Retinal pigment epithelial cell (primary cell): ENCODE measurements at places on chromosomes 4 and X.
A peak's percentile ranks its signal among the peaks of the same experiment; 100 is the strongest.

GRCh38 chr4:153453402-153453801, 12.8 kb upstream of the TMEM131L start:
- no peak for DNase-seq

- DNase-seq: no peak
These were observed 47.5 kb upstream of the FAM120C start for GRCh38 chrX:54230435-54231148.

- no peak for DNase-seq
These were observed 9.8 kb upstream of the CENPU start for GRCh38 chr4:184743650-184744049.

DNA sequence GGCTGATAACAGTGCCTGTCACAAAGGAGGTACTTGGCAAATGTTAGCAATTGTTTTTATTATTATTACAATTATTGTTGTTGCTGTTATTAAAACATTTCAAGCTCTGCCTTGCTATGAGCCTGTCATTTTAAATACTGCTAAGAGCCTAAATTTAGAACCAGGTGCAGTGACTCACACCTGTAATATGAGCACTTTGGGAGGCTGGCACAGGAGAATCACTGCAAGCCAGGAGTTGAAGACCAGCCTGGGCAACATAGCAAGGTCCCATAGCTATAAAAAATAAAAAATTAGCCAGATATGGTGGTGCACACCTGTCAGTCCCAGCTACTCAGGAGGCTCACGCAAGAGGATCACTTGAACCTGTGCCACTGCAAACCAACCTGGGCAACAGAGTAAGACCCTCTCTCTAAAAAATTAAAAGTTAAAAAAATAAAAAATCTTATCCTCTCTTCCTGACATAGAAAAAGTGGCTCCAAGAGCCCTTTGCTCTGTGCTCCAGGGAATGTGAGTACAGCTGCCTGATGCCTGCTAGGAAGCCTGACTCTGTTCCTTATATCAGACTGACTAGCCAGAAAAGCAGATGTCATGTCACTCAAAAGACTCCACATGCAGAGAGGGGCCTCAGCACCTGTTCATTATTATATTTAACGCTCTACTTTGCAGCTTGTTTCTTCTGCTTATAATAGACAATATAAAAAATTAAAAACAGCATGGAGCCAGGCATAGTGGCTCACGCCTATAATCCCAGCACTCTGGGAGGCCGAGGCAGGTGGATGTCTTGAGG, 234.0 kb downstream of the OPHN1 start:
- DNase-seq: no peak

DNA sequence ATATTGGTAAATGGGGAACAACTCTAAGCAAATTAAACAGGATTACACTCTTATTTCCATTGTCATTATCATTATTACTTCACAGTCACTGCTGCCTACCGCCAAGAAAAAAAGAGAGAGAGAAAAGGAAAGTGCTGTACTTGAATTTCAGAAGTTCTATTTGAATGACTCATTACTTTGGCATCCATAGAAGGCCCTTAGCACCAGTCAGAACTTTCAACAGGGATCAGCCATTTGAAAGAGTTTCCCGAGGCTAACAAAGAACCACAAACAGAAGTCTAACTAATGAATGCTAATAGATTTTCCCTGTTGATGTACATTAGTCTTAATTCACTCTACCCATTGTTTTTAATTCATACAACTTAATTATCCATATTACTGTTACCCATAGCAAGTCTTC, 116.3 kb downstream of the SHROOM4 start:
- peak; percentile 65 for DNase-seq

DNA sequence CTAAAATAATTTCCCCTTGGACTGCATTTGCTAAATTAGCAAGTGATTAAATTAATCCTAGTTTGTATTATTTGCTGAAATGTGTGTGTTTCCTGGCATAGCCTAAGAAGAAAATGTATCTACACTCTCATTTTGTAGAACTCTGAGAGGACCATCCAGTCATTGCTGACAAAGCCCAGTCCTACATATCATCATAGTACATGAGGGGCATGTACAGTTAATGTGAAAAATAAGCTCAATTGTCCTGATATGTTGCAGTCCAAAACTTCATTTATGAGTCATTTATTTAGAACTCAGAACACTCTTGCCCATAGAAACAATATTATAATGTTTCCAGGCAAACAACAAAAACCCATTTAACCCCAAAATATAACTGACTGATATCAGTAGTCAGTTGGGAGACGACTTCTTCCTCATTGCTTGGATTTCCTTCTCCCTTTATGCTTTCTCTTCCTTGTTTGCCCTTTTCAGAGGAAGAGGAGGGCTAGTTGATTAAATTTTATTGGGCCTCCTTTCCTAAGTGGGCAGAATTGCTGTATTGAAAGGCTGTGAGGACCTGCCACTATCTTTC, 26.9 kb upstream of the BBS12 start:
- no peak for DNase-seq

DNA sequence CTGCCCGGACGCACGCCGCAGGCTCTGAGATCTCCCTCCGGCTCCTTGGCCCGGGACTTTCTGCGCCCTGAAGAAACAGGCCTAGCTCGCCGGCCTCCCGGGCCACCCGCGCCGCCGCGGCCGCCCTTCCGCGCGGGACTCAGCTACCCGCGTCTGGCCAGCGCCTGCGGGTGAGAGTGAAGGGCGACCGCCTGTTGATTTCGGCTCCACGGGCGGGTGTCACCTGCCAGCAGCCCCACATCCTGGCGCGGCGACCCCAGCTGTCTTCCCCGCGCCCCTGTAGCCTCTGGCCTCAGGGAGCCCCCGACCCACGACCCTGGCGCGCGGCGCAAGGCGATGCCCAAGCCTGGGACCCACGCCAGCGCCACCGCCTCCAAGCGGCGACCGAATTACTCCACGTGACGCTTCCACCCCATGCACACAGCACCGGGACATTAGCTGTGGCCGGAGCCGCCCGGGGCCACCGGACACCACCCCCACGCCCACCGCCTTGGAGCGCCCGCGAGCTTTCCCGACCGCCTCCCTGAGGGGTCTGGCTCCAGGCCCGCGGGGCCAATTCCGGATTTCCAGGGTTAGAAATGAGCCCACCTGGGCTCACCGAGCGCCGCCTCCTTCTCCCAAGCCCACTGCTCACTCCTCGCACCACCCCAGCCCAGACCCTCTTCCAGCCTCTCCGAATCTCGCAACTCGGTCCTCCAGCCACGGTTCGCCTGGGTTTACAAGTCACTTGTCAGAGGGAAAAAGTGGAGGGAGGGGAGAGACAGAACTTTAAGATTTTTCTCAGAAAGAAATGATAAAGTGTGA, 10.2 kb downstream of the ARX start:
- no peak for DNase-seq

DNA sequence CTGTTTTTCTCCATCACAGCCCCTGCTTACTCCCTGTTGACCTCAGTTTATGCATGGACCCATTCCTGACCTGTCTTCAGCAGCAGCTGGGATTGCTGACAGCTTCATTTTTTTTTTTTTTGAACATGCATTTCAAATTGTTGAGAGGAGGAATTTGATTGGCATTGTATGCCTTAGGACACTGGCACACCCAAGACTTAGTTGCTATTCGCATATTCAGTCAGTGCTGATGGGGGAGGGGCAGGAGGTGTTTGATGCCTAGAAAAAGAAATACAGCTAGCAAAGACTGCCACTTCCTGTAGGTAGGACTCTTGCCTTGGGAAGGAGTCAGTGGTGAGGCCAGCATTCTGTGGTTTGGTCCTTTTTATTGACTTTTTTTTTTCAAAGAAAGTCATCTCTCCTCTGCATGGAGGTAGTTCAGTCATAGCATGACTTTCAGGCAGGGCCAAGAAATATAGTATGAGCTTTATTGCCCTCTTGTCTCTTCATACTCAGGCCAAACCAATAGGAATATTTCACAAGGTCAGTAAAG, 33.6 kb upstream of the XK start:
- no peak for DNase-seq

DNA sequence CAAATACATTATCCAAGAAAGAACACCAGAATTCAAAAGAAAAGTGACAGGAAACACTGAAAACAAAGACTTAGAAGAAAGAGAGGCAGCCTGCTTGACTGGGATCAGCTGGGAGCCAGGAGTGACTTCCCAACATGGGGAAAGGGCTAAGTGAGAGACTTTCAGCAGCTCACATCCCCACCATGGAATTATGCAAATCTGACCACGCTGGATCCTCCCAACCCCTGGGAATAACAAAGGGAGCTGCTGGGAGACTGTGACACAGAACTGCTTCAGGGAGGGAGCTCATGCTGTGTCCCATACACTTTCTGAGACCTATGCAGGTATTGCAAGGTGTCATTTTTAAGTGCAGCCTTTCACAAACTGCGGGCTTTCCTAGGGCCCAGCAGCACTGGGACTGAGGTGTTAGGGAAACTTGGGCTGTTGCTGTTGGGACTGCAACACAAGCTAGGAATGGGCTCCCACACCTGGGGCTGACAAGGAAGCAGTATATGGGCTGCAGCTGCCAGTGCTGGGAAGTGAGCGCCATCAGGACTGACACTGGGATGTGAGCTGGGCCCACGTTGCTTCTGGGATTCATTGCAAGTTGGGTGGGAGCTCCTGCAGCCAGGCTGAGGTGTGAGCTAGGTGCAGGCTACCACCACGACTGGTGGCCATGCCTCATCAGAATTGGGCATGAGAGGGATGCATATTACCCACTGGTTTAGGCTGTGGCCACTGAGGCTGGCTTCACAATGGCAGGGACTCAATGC, 139.1 kb downstream of the KDR start:
- no peak for DNase-seq

GRCh38 chrX:314781-315595, 3.6 kb downstream of the GTPBP6 start:
- DNase-seq: no peak

DNA sequence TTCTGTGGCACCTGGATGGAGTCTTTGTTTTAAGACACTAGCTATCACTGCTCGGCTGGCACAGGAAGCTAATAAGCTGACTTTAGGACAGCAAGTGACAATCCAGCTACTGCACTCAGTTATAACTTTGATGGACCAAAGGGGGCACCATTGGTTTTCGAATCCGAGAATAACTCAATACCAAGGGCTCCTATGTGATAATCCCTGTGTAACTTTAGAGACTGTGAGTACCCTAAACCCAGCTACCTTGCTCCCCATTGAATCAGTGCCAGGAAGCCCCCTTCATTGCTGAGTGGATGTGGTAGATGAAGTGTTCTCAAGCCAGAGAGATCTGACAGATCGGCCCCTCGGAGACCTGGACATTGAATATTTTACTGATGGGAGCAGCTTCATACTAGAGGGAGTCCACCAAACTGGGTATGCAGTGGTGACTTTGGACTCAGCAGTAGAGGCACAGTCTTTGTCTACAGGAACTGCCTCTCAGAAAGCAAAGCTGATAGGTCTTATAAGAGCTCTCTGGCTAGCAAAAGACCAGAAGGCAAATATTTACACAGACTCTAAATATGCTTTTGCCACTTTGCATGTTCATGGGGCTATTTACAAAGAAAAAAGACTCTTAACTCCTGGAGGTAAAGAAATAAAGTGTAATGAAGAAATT, 35.5 kb upstream of the UGT2B7 start:
- DNase-seq: no peak

DNA sequence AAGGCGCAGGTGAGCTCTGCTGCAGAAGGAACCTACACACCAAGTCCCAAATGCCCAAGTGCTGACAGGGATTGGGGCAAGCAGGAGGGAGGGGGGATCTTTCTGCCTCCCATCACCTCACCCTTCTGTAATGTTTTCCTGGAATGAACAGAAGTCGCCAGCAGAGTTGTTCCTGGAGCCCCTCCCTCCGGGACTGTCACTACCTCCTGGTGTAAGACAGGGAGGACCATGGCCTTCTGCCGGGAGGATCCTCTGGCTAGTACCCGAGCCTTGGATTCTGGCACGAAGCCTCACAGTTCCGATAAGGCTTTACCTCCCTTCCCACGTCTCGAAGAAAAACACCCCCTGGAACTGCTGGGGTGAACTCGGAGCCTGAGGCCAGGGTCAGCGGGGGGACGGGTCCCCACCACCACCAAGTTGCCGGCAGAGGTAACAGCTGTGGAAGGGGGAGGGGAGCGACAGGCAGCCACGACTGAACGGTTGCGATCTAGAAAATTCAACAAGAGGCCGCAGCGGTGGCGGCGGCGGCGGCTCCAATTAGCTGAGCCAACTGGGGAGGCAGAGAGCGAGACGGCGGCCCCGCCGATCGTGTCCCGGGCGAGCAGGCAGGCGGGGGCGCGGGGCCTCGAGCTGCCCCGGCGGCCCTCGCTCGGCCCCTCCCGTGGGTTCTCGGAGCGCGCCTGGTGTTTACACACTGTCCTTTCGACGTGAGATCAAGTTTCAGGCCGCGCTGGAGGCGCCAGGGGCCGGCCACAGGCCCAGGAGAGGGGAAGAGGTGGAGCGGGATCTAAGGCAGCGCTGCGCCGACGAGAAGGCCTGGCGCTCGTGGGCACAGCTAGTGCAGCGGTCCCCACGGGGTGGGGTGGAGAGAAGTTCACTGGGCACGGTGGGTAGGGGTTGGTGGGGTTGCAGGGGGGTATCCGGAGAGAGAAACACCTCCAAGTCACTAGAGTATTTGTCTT, 53.7 kb upstream of the BCOR start:
- DNase-seq: no peak
